ENCODE measurements at places on chromosomes 1 and 21.

- no peak for DNase-seq
Observed at GRCh38 chr1:209808059-209808581, 2.2 kb upstream of the IRF6 start.

- no peak for DNase-seq
Observed at GRCh38 chr1:149917571-149918144, at the start of gene SV2A. SV2A (minus strand) TSS chr1:149917844; CDS start chr1:149913840, 4,004 bp downstream.

GRCh38 chr1:209430107-209430506 is 153.4 kb upstream of the CAMK1G start:
- DNase-seq = no peak

DNA sequence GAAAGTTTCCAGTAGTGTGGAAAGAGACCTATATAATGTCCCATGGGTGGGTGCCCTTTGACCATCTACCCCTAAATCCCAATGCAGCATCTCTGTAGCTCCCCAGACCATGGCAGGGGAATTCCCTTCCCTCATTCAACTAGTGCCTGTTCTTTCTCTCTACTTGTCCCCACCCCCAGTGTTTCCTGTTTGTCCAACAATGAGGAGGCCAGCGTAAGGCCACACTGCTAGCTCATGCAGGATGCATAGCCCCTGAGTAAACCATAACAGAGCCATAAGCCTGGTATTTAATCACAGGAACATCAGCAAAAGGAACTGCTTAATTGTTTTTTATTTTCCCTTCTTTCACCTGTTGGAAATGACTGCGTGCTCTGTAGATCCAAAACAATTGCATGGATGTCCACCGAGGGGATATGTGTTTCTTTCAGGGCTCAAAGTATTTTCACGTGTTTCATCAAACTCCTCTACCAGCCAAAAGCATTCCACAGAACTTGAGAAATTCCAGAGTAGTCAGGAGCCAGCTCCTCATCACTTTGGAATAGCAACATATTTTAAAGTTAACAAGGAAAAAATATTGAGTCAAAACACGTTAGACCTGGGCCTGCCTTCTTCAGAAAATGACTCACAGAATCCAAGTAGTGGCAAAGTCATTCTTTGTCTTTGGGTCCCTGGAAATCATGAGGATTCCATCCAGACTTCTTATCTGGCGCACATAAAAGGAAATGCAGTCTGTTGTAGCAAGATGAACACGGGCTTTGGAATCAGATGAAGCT is 162.5 kb upstream of the SGIP1 start:
- no peak for DNase-seq

DNA sequence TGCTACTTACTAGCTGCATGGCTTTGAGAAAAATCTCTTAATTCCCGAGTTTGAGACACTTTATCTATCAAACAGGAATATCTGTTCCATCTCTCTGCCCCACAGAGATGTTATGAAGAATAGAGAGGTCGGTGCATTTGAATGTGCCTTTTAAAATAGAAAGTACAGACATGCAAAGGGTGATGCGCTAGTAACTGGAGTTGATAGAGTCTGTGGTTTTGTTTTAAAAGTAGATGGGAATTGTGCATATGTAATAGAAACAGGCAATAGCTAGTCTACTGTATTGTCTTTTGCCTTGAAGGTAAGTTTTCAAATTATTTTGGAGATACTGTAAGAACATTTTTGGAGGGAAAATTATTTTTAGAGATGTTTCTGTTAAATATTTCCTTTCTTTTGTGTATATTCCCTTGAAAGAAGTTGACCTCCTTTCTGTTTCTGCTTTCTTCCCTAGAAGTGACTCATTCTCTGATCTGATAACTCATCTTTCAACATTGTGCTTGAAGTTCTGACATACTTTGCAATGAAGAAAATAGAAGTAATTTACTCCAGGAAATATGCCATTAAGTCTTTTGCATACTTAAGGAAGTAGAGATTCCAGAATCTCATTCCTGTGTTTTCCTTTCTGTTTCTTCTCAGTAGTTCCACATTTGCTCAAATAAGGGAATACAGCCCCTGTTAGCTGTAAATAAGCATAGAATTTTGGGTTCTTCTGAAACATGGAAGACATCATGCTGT is 151.6 kb downstream of the SDCCAG8 start:
- no peak for DNase-seq

GRCh38 chr1:160504651-160505050 is 18.4 kb downstream of the SLAMF6 start:
- DNase-seq = no peak

- no peak for DNase-seq
Observed at GRCh38 chr1:84247425-84248220, 53.9 kb upstream of the SAMD13 start.

- DNase-seq = no peak
Observed at GRCh38 chr1:39898191-39898590, 3.5 kb downstream of the MYCL start.

- DNase-seq = no peak
Observed at GRCh38 chr1:248621770-248622169, 13.1 kb downstream of the OR2T11 start.

- no peak for DNase-seq
Observed at GRCh38 chr21:45452696-45453307, 47.8 kb downstream of the COL18A1 start.

GRCh38 chr1:208074353-208074752 is 163.4 kb upstream of the CD34 start:
- DNase-seq = no peak

DNA sequence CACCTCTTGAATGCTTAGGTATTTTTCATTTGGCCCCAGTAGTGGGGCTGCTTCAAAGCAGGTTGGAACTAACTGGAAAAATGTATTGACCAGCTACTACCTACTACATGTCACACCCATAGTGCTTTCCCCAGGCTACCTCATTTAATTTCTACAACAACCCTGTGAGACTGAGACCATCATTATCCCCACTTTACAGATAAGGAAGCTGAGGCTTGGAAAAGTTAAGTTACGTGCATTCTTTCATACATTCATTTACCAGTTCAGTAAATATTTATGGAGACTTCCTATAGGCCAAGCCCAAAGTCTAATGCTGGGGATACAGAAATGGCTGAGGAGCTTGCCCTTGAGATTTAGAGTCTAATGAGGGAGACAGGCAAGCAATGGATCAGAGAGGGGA is 14.5 kb upstream of the PADI3 start:
- DNase-seq = no peak

DNA sequence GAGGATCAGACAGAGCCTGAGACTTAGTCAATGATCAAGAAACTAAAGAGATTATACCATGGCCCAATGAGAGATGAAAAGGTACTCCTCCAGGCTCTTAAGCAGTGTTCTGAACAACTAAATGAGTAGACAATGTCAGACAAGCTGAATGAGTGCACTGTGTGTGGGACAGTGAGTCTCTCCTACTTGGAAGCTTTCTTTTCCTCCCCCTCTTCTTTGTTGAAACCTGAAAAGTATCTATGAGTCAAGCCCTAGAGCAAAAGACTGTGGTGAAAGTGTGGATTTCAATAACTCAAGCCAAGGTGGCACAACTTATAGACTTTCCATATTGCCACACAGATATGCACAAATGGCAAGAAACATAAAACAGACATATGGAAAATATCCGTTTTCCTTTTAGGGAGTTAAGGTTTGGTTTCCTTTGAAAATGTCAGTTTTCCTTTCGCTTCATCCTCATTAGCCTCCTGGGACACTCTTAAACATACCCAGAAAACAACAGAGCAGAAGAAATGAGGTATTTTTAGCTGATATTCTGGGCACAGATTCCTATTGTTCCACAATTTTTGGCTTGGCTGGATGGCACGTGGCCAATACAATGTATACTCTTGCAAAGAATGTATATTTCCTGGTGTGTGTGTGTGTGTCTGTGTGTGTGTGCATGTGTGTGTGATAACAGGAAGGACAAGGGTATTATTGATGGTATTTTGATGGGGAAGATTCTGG is 96.6 kb downstream of the LMX1A start:
- no peak for DNase-seq

DNA sequence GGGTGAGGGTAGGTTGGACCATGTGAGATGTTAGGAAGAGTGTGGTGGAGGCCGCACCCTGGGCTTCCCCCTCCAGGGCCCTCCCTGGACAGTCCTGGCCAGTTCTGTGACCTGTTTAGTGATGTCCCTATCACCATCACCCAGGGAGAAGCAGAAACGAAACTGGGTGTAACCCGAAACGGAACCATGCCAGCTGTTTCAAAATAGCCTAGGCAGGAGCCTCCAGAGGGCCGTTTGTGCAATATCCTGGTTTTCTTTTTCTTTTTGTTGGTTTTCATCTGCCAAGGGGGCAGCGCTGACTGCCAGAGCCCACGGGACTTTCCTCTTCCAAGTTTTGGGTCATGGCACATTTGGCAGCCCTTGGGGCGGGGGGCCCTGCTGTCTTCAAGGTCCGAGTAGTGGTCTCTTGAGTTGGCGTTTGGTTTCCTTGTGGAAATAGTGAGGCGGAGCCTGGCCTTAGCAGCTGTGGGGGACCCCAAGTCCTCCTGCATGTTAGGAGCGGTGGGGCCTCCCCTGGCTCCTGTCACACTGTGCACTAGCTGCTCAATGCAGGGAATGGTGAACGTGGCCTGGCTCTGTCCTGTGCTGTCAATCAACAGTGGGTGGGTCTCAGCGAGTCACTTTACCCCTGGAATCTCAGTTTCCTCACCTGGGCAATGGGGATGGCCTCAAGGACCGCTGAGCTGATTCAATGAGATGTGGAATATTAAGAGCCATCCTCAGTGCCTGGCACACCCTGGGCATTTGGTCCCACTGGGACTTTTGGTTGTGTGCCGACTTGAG is 90.7 kb downstream of the ARHGEF10L start:
- DNase-seq = no peak

DNA sequence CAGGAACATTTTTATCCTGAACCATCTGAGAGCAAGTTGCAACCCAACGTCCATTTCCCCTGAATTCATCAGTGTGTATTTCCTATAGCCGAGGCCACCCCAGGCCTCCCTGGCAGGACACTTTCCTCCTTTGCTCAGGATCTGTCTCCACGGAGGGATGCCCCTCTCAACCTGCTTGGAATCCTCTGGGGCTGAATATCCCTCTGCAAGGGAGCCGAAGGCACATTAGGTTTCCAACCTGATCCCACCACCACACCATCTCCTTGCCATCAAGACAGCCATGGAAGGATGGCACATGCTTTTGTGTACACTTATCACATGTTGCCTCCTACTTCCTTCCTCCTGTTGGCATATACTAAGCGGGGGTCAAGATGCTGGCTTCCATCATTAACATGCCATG is 74.8 kb upstream of the EDN2 start:
- DNase-seq = no peak

DNA sequence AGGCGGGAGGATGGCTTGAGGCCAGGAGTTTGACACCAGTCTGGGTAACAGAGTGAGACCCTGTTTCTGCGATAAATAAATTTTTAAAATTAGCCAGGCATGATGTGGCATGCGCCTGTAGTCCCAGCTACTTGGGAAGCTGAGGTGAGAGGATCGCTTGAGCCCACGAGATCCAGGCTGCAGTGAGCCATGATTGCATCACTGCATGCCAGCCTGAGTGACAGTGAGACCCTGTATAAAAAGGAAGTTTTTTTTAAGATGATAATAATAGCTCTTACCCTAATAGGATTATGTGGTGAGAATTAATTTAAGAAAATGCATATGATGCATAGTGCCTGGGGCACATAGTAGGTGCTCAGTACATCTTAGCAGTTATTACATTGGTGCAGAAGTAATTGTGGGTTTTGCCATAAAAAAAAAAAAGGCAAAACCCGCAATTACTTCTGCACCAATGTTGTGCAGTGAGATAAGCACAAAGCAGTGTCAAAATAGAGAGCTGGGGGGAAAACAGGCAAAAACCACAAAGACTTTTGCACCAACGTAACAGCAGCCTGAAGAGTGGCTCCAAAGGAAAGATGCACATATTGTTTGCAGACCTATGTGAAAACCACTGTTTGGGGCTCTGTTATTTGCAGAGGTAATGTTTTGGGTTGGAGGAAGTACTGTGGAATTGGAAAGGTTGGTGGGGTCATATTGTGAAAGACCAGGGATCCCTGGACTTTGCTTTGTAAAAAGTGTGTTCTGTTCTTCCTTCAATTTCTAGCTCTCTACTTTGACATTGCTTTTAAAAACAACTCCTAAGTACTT is 72.4 kb downstream of the PLXNA2 start:
- no peak for DNase-seq

DNA sequence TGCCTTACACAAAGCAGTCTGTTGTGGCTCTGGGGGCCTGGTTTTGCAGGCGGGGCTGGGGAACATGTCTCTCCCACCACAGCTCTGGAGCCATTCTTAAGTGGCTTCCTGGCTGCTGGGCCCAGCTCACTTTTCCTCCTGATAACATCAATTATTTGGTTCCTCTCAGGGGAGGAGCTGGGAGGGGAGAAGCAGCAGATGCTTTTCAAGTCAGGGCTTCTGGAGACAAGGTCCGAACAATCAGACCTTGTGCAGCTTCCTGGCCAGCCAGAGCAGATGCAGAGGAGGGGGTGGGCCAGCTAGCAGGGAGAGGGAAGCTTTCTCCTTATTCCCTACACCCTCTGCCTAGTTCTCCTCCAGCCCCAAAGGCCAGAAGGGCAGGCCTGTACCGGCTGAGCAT is 3.7 kb upstream of the PAQR6 start:
- DNase-seq = no peak

- no peak for DNase-seq
Observed at GRCh38 chr1:88979054-88979748, 13.2 kb downstream of the KYAT3 start.

GRCh38 chr1:38559446-38560165 is 300.0 kb downstream of the RRAGC start:
- DNase-seq = no peak

- DNase-seq = no peak
Observed at GRCh38 chr1:245039196-245039595, 115.6 kb upstream of the KIF26B start.

DNA sequence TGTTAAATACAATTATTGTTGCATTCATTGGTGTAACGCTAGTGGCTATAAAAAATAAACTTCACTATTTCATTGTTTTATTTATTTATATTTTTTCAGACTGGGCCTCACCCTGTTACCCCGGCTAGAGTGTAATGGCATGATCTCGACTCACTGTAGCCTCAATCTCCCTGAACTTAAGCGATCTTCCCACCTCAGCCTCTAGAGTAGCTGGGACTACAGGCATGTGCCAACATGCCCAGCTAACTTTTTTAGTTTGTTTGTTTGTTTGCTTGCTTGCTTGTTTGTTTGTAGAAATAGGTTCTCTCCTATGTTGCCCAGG is 387.4 kb upstream of the PTBP2 start:
- DNase-seq = no peak

DNA sequence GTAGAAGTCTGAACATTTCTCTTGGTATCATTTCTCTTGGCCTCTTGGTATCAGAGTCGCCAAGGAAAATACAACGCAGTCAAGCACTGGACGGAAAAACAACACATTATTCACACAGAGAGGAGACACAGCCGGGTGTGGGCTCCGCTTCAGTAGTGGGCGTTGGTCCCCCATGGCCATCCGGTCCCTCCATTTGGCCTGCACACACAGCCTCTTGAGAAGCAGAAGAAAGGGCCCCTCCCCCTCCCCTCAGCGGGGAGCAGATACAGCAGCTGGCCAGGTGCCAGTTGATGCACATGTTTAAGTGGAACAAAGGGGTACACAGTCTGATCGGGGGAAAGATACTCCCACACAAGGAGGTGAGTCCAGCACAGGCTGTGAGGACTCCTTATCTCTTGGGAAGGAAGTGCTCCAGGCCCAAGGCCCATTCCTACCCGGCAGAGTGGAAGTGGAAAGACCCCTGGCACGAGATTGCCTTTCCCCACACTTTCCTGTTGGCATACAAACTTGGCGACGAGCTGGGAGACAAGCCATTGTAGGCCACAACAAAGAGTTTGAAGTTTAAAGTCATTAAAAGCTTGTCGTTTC is 311.3 kb downstream of the FAM72C start:
- no peak for DNase-seq

Data from left renal cortex interstitium (tissue), 4 donors.